Mesendoderm (in vitro differentiated cells): ENCODE measurements at places on chromosomes 11 and 22.

DNA sequence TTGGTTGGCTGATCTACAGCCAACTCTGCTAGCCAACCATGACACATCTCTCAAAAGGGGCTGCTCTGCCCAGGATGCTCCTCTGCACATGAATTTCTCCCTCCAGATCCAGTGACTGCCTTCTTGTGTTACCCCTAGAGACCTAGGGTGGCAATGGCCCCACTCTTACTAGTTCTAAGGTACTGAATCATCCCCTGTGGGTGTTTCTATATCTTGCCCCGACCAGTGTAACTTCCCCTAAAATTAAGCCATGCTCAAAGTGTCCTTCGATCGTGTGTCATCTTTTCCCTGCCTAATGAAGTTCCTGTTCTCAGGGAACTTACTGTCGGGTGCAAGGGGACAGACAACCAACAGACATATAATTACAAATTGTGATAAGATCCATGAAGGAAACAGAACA is 113.3 kb downstream of the FAM76B start:
- DNase-seq: no peak
- H3K27ac ChIP-seq: no peak overlapping the region
- H3K4me1 ChIP-seq: no peaks in the 10 kb centered on the region
- no peak overlapping the region for H3K4me3 ChIP-seq
- H3K27me3 ChIP-seq: no peaks in the 10 kb centered on the region

DNA sequence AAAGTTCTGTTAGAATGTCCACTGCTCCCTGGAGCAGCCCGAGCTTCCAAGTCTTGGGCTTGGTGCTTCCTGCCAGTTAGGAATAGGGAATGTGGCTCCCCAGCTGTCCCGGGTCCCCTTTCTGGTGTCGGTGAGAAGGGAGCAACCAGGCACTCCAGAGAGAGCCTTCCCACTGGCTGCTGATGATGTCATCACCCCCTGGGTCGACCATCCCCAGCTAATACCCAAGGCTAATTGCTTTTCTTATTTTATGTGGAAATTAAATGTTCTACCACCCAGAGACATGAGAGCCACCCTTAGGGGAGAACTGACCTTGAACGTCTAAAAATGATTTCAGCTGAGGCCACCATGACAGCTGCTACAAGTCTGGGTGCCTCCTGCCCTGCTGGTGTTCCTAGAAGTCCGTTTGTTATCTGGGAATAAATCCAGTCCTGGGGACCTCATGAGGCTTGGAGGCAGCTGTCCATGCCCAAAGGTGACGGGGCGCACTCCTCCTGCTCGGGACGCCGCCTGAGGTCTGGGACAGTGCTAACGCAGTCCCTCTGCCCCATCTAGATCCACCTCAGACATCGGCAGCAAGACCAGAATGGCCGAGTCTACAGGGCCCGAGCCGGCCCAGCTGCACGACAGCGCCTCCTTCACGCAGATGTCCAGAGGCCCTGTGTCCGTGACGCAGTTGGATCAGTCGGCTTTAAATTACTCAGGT is 42.3 kb downstream of the C11orf91 start:
- no peaks in the 10 kb centered on the region for H3K27me3 ChIP-seq
- no peak overlapping the region for H3K27ac ChIP-seq
- DNase-seq: peak; percentile 13
- H3K4me3 ChIP-seq: no peak overlapping the region
- no peaks in the 10 kb centered on the region for H3K4me1 ChIP-seq
- H3K36me3 ChIP-seq: no peaks in the 10 kb centered on the region

DNA sequence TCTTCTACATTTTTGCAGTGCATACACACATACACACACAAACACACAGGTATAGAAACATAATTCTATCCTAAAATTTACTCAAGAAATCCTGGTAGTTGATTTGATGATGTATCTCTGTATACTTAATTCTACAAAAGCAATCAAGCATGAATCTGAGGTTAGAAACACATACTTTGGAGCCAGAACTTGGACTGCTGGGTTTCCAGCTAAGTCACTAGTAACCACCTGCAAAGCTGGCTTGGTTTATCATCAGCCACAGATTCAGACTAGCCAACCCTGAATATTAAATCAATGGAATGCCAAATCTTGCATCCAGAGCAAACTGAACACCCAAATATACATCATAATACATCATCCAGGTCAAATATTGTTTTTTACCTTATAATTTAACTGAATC is 24.8 kb upstream of the POU2AF2 start:
- H3K4me1 ChIP-seq: no peaks in the 10 kb centered on the region
- H3K27me3 ChIP-seq: no peaks in the 10 kb centered on the region
- DNase-seq: no peak
- H3K27ac ChIP-seq: no peak overlapping the region
- no peak overlapping the region for H3K4me3 ChIP-seq
- no peaks in the 10 kb centered on the region for H3K36me3 ChIP-seq

GRCh38 chr11:1467270-1467669 is 19.3 kb downstream of the MOB2 start:
- H3K27ac ChIP-seq: no peak overlapping the region
- H3K27me3 ChIP-seq: no peaks in the 10 kb centered on the region
- H3K36me3 ChIP-seq: no peaks in the 10 kb centered on the region

GRCh38 chr22:20319041-20319744 is 667 bp downstream of the DGCR6L start:
- peak overlapping the region; percentile 73 for H3K4me3 ChIP-seq
- H3K27ac ChIP-seq: no peak overlapping the region
- no peaks in the 10 kb centered on the region for H3K27me3 ChIP-seq
- H3K4me1 ChIP-seq: no peaks in the 10 kb centered on the region
- peak; percentile 64 for DNase-seq

DNA sequence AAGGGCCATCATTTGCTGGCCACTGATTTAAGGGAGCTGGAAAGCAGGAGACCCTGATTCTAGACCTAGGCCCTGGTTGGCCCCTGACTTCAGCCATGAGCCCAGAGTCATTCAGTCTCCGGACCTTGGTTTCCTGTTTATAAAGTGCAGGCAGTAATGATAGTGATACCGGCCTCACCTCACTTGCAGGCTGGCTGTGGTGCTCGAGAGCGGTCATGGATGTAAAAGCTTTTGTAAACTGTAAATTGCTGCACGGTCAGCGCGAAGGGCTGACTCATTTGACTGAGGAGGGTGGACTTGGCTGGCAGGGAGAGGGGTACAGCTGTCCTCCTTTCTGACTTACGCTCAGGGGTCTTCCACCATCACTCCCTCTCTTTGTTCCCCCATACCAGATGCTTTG is 37.4 kb downstream of the FBLN1 start:
- DNase-seq: no peak
- no peak overlapping the region for H3K4me3 ChIP-seq
- H3K27me3 ChIP-seq: no peaks in the 10 kb centered on the region
- peaks cover 28% of the 10 kb centered on the region for H3K36me3 ChIP-seq
- no peak overlapping the region for H3K27ac ChIP-seq
- no peaks in the 10 kb centered on the region for H3K4me1 ChIP-seq

DNA sequence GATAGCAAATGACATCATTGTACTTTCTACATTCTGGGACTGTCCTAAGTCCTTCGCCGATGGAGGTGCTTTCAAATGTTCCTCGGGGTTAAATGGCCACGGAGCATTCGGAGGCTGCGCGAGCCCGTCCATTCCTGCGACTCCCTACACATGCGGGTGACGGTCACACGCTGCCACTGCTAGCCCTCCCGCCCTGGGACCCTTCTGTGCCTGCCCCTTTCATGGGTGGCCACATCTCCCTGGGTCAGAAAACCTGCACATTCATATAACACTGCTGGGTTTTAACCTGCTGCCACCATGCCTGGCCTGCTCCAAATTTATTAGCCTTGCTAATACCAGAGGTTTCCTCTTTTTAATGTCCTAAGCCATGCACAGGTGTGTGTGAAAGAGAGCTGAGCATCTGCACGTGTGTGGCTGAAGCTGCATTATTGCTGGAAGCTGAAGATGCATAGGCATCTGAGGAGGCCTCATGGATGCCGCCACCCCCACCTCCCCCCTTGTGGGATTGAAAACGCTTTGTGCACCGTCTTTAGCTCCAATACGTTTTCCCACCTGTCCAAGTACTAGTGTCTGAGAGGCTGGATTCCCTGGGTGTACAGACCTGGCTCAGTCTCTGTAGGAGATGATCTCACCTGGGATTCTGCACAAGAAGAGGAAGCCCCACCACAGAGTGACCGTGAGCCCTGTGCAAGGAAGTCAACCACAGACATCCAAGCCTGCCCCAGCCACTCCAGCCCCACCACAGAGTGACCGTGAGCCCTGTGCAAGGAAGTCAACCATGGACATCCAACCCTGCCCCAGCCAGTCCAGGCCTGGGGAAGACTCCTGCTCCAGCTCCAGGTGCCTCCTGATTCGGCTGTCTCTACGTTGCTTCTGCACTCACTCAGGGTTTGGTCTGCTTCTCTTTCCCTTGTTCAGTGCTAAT is 626.4 kb downstream of the BRD1 start:
- no peak for DNase-seq
- no peak overlapping the region for H3K27ac ChIP-seq
- H3K27me3 ChIP-seq: no peaks in the 10 kb centered on the region
- H3K4me3 ChIP-seq: no peak overlapping the region
- no peaks in the 10 kb centered on the region for H3K4me1 ChIP-seq

- H3K27ac ChIP-seq: no peak within 1 kb of the TSS
- no peak within 1 kb of the TSS for H3K4me3 ChIP-seq
These were observed at the start of gene ACRV1 for GRCh38 chr11:125680747-125681146. ACRV1 (minus strand) TSS chr11:125680847; CDS start chr11:125680780, 67 bp downstream.

- no peak for DNase-seq
- H3K27ac ChIP-seq: no peak overlapping the region
- H3K4me1 ChIP-seq: peaks cover 3% of the 10 kb centered on the region
- no peaks in the 10 kb centered on the region for H3K36me3 ChIP-seq
- no peak overlapping the region for H3K4me3 ChIP-seq
These were observed 13.6 kb downstream of the ADM start for GRCh38 chr11:10318527-10318802.

DNA sequence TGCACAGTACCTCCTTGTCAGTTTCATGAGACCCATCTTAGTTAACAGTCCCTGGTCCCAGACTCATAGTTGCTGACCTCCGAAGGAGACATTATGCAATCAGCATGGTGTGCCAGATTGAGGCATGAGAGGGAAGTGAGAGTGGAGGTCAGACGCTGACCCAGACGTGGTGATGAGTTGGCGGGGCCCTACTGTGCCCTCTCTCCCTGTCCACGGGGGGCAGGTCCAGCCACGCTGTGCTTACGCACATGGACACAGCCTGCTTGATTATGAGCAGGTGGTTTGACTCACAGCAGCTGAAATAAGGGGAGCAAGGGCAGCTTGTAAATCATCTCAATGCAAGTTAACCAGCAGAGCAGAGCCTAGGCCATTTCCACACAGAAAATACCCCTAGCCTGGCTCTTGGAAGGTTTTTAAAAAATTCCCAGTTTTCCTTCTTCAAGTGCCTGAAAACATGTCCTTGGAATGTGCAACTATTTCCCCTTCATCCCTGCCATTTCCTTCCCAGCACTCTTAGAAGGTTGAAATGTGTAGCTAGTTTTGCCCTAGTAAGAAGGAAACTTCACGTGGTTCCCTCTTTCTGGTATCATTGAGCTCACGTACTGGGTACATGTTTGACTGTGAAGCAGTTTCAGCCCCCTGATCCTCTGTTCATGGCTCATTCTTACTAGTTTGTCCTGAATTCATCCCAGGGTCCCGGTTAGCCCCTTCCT is 122.6 kb upstream of the SORL1-AS1 start:
- no peak overlapping the region for H3K27ac ChIP-seq
- H3K4me3 ChIP-seq: no peak overlapping the region
- no peaks in the 10 kb centered on the region for H3K4me1 ChIP-seq
- no peak for DNase-seq
- H3K36me3 ChIP-seq: peaks cover 2% of the 10 kb centered on the region

- H3K27me3 ChIP-seq: no peaks in the 10 kb centered on the region
- H3K4me3 ChIP-seq: no peak overlapping the region
- H3K4me1 ChIP-seq: no peaks in the 10 kb centered on the region
- H3K27ac ChIP-seq: no peak overlapping the region
These were observed 6.0 kb downstream of the TRIM22 start for GRCh38 chr11:5695580-5695979.

GRCh38 chr22:35212009-35212408 is 45.3 kb upstream of the HMGXB4 start:
- H3K36me3 ChIP-seq: no peaks in the 10 kb centered on the region
- no peak overlapping the region for H3K4me3 ChIP-seq
- H3K27me3 ChIP-seq: no peaks in the 10 kb centered on the region
- no peak overlapping the region for H3K27ac ChIP-seq
- DNase-seq: peak; percentile 56
- H3K4me1 ChIP-seq: peaks cover 1% of the 10 kb centered on the region
